ENCODE measurements at places on chromosomes 4 and X.

- DNase-seq = no peak
These were observed 148.3 kb upstream of the DGKK start for GRCh38 chrX:50618788-50619558.

GRCh38 chr4:8439168-8439567 is 1.4 kb downstream of the ACOX3 start:
- no peak for DNase-seq

GRCh38 chr4:6116696-6117285 is 83.6 kb downstream of the JAKMIP1 start:
- DNase-seq = no peak

DNA sequence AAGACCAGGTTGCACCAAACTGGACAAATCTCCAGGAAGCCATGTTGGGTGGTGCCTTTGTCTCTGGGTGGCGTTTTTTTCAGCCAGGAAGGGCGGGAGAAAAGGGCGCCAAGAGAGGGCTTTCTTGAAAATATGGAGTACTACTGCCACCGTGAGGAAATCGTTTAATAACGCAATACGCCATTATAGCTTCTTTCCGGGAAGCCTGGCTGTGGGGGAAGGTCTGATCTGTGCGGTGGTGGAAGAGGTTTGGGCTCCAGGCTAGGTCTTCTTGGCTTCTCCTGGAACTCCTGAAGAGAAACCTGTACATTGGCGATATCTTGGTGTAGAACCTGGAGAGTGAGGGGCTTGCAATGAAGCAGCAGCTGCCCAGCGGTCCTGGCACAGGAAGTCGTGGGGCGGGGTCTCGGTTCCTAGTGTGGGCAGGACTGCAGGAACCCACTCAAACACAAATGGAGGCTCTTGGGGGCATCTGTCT is 202.7 kb downstream of the OR13H1 start:
- DNase-seq = peak; percentile 87

DNA sequence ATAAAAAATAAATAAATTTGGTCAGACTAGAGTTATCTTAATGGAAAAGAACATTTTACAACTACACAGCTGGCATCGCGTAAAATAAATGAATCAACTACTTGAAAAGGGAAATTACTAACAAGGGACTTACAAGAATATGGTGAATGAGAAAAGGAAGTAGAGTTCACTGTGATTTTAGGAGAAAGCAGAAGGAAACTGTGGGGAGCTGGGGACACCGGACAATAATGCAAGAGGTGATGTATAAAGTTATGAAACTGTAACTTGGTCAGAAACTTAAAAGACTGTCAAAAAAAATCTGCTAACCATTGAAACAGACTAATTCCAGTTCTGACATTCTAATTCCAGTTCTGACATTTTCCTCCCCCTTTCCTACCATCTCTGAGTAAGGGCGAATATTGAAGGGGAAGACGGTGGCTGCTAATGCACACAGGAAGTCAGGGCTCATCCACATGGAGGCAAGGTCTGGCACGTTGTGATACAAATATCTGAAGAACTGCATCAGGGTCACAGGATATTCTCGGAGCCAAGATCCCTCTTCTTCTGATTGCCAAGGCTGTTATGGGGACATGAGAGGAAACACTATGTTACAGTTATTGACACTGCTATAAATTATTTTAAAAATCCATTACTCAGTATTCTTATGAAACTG is 170.5 kb downstream of the CDS1 start:
- no peak for DNase-seq

- no peak for DNase-seq
These were observed 558.9 kb upstream of the TENM3 start for GRCh38 chr4:181684310-181684709.

- DNase-seq = no peak
These were observed 983.2 kb upstream of the IGFBP7 start for GRCh38 chr4:58093352-58093751.

DNA sequence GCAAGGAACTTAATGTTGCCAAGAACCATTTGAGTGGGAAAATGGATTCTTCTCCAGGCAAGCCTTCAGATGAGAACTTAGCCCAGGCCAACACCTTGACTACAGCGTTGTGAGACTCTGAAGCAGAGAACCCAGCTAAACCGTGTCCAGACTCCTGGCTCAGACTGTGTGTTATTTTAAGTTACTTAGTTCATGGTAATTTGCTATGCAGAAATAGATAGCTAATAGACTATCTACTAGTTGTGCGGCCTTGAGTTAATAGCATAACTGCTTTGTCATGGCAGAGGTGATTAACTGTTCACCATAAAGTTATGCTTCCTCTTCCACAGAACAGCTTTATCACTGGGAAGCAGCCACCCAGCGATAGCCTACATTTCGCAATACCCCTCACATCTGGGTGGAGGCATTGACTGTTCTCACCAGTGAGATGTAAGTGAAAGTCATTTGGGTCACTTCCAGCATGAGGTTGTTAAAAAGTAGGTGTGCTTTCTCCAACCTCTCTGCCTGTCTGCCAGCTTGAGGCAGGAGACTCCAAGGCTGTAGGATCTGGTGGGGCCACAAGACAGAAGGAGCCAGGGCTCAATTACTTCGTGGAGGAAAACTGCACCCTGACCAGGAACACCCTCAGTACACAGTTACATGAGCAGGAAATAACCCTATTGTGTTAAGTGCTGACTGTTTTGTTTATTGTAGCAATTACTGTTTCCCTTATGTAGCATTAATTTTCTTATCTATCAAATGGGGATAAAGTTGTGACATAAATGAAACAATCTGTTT is 94.2 kb downstream of the GPAT3 start:
- DNase-seq = peak; percentile 16

- no peak for DNase-seq
These were observed 284.0 kb upstream of the ZFP42 start for GRCh38 chr4:187711586-187711985.

- DNase-seq = peak; percentile 32
These were observed 63.4 kb downstream of the NUDT10 start for GRCh38 chrX:51395810-51396728.

- DNase-seq = no peak
These were observed 56.2 kb downstream of the RTL9 start for GRCh38 chrX:110414679-110415439.

DNA sequence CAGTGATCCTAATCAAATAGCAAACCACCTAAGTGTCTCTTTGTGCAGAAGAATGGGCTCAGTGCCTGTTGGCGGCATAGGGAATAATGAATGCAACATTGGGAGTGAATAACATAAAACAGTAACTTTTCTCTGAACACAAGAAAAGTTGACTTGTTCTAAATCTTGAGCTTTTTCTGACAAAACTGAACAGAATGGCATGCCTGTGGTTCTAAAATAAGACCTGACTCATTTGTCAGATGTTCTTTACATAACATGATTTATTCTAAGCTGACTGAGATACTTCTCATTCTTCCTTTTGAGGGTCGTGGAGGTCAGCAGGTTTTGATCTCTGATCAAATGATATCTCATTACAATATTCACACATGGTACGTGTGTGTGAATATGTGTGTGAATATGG is 165.4 kb upstream of the WDR1 start:
- no peak for DNase-seq

- no peak for DNase-seq
These were observed 61.7 kb downstream of the SLIT2 start for GRCh38 chr4:20313237-20314030.

DNA sequence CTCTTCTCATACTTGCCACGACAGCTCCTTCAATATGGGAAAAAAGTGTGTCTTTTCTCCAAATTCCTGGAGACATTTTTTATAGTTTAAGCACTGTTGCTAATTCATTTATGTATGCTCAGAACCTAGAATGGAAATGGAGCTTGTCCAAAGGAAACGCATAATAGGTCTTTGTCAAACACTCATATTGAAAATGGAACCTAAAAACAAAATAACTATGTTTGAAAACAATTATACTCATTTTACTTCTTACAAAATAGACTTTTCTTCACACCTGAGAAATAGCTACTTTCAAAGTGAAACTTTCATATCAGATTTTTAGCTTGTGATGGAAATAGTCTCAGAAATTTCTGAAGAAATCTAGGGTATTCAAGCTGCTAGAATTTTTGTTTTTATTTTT is 529.7 kb upstream of the BOD1L1 start:
- no peak for DNase-seq

DNA sequence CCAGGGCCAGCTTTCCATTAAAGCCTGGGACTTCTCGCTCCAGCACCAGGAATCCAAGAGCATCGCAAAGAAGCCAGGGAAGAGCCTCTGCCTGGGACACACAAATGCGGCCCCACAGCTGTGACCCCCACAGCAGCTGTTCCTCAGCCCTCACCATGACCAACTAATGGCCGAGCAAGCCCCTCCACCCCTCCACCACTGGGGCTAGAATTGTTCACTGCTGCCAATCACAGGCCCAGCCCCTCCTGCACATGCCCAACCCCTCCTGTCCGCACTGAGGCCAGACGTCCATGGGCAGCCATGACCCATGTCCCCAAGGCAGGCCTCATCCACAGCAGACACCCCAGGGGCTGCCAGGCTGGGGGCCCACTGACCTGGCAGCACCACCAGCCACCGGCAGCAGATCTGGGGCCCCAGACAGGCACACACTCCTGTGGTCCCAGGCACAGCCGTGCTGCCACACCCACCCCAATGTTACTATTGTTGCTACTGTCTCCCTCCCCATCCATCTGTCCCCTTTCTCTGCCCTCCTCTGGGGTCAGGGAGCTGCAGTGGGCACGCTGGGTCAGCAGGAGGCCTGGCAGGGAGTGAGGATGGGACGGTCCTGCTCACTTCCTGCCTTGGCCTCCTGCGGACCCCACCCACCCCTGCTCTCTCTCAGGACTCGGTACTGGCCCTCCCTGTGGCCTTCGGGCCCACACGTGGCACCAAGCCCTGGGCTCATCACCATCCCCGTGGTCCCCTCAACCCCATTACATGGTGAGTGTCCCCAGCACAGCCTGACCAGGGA is 56.0 kb downstream of the ZFYVE28 start:
- no peak for DNase-seq

DNA sequence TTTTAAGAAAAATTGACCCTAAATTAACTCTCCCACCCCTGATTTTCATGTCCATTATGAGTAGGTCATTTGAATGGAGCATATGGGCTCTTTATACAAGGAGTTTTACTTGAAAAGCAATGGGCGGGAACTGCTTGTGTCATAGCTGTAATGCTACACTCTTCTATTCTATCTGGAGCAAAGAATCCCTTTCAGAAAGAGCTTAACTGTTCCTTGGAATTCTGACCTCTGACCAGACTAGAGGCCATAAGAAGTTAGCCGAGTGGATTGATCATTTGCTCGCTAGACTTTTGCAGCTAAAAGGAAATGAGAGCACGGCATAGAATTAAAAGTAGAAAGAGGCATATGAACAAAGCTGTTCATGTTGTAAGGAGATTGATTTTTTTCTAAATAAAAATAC is 79.1 kb downstream of the DOCK11 start:
- no peak for DNase-seq

DNA sequence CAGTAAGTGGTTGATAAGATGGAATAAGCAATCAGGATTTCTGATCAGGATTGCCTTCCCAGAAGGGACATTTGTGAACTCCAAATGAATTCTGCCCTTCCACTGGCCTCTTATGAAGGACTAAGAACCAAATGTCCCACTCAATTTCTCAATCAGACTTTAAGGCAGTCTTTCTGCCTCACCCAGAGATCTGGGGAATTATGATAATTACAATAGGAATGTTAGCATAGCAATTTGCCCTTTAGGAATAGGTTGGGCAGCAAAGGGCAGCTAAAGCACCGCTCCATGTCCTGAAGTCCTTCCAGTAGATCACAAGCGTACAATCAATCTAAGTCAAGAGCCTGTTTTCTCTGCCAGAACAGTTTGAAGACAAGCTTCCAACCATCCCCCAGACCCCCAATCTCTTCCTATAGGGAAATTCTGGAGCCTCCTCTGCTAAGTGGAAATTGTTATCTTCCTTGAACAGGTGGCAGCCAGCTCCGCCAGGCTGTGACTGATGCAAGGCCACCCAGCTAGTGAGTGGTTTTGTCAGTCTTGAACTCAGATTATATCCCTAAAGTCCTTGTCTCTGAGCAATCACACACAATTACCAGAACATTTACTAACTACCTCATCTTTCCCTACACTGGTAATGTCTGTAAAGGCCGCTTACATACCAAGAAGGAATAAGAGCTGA is 18.6 kb downstream of the NKX3-2 start:
- DNase-seq = no peak

- no peak for DNase-seq
These were observed 7.7 kb downstream of the LAP3 start for GRCh38 chr4:17584521-17585213.

DNA sequence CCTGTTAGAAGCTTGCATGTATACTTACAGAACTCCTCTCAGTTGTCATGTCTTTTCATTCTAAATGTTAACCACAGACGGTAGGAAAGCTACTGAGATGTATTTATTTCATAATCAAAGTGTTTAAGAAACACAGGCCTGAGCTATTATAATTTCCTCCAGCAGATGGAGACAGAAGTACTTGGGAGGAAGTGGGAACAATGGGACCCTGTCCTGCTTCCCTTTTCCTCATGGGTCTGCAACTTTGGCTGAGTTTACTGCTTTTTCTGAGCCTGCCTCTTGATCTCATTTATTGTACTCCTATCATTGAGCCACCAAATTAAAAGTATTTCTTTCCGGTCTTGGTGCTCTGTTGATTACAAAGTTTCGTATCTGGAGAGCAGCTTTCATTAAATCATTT is 67.7 kb upstream of the SPANXN2 start:
- peak; percentile 3 for DNase-seq

- no peak for DNase-seq
These were observed 597.1 kb downstream of the MID1IP1 start for GRCh38 chrX:39398215-39398962.

DNA sequence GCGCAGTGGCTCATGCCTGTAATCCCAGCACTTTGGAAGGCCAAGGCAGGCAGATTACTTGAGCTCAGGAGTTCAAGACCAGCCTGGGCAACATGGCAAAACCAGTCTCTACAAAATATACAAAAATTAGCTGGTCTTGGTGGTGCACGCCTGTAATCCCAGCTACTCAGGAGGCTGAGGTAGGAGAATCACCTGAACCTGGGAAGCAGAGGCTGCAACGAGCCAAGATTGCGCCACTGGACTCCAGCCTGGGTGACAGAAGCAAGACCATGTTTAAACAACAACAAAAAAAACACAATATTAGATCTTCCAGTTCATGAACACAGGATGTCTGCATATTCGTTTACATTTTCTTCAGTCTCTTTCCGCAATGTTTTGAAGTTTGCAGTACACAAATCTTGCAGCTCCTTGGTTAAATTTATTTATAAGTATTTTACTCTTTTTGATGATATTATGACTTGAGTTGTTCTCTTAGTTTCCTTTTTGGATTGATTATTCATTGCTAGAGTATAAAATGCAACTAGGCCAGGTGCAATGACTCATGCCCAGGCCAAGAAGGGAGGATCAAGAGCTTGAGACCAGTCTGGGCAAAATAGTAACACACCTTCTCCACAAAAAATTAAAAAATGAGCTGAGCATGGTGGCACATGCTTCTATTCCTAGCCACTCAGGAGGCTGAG is 30.4 kb upstream of the ABCG2 start:
- DNase-seq = peak; percentile 45

Measured in activated CD4-positive, alpha-beta T cell treated with anti-CD3 and anti-CD28 coated beads, Interleukin-2, amount 50 U/mL, for 16 hours (primary cell).